C1 segment of cervical spinal cord (tissue), 14 donors: ENCODE measurements at places on chromosomes 4 and X.

DNA sequence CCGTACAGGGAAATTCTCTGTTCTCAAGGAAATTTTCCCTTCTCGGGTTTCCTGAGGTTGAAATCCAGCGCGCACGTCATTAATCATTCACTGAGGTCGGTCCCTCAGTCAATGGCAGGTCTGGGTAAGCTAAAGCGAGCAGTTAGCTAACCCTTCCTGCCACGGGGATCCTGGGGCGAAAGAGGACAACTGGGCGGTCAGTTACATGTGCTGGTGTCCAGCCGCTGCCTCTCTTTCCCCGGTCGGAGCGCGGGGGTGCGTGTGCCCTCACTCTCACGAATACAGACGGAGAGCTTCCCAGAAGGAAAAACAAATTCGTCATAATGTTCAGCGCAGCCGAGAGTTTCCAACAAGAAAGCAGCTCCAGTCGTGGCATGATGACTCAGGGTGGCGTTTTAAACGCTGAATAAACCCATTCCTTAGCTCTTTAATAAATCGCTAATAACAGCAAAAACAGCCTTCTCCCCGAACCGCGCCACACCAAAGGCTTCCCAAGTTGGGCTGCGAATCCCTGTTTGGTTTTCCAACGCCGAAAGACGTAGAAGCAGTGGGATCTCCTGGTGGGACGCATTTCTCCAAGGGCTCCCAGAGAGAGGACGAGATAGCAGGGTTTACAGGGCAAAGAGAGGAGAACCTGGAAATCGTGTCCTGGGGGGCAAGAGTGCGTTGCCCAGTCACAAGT, 752 bp upstream of the FGF5 start:
- no peak for DNase-seq

DNA sequence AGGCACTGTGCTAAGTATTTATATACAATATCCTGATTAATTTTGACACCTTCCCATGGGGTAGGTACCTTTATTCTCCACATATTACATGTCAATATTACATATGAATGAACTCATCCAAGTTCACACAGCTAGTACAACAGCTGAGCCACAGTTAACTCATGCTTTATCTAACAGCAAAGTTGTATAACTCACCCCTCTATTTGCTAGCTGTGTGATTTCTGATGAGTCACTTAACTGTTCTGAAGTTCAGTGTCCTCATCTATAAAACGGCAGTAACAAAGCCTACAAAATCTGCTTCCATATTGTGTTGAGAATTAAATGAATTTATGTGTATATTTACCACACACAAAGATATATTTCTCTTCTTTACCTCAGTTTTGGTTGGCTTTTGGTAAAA, 48.2 kb upstream of the KDR start:
- no peak for DNase-seq

- DNase-seq, result no peak
Measured at GRCh38 chr4:96483308-96484030, 643.6 kb downstream of the PDHA2 start.

DNA sequence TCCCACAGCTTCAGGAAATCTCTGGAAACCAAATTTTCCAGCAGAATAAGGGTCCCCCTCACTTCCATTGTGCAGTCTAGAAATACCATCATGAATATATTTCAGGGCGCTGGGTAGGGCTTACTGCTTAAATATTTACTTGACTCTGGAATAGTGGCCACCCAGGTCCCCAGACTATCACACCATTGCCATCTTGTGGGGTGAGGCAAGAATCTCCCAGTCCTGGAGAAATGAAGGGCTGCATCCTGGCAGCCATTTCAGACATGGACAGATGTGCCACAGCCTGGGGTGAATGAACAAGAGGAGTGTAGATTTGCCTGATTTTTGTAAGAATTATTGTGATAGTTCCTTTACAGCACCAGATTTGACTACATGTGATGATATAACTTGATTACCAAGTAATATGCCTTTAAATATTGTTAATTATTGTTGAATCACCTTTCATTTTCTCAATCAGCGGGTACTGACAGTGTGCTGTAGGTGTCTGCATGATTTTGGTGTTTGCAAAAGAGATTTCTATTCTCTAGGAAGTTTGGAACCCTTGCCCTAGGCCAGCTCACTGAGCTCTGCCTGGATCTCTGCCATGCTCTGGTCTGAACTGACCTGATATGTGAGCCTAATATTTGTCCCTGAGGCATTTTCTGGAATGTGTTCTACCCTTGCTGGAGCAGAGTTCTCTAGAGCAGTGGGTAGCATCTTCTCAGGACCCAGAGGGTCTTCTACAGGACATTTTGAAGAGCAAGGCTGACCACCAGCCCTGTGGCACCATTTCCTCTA, 183.4 kb downstream of the KIT start:
- no peak for DNase-seq

- no peak for DNase-seq
Measured at GRCh38 chr4:169098054-169098497, 88.0 kb upstream of the CBR4 start.

DNA sequence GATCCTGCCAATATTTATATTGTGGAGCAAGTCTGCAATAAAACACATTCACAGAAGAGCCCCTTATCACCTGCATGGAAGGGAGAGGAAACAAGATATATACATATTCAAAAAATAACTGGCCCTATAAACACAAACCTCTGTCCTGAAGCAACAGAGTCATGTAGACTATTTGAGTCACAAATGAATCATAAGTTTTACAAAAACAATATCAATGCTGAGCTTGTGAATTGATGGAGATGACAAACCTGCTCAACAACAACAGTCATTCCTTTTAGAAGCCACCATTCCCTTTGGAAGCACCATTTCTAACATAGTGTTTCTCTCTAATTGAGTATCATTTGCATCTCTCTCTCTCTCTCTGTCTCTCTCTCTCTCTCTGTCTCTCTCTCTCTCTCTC, 313.9 kb downstream of the MID1IP1 start:
- DNase-seq, result no peak

- DNase-seq, result no peak
Measured at GRCh38 chr4:167903291-167903721, 189.0 kb upstream of the ANXA10 start.

DNA sequence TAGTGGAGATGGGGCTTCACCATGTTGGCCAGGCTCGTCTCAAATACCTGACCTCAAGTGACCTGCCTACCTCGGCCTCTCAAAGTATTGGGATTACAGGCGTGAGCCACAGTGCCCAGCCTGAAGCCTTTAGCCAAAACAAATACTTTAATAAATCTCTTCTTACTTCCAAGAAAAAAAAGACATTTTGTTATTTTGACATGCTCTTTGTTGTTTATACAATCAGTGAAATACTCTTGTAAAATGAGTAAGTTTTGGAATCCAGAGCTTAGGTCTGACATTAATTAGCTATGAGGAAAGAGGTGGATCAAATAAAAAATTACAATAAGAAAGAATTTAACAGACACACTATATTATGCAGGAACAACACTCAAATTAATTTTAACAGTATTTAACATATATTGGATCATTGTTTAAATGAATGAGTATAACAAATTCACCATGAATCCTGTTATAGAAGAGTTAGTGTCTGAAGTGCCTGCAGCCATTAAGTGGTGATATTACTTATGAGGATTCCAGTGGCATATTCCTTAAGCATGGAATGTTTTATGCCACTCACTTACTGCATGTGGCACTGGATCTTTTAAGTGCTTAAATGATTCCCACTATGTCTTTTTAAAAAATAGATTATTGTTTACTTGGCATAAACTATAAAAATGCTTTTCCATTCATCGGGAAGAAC, 260.1 kb upstream of the GIMD1 start:
- no peak for DNase-seq
